ENCODE measurements at places on chromosomes 6 and 20.

DNA sequence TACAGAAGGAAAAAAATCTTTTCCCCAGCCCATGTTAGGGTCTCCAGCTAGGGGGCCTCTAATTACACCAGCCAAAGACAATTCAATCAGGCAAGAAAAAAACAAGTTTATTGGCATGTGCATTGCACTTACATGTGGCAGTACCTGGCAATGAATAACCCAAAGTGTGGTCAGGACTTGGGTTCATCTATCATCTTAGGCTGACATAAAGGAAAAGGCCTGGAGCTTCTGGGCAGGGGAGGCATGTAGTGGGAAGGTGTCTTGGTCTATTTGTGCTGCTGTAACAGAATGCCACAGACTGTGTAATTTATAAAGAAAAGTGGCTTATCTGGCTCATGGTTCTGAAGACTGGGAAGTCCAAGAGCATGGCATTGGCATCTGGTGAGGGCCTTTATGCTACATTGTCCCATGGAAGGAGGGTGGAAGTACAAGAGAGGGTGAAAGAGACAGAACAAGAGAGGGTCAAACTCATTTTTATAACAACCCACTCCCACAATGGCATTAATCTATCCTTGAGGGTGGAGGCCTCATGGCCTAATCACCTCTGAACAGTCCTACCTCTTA is 4.4 kb upstream of the PYGB start:
- DNase-seq, result no peak

DNA sequence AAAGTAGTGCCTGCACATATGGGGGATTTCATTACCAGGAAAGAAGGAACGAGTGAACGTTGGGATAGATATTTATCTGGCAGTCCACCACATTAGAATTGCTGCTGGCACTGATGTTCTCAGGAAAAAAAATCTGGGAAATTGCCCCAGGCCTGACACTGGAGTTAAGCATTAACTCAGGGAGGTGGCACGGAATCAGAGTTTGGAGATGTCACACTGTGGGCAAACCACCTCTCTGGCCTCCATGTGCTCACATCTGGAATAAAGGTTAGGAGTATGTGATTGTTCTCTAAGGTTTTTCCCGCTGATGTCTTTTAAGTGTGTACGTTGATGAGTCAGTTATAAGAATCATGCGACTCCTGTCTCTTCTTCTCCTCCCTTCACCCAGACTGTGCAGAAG is 7.9 kb downstream of the TGM3 start:
- DNase-seq, result no peak

DNA sequence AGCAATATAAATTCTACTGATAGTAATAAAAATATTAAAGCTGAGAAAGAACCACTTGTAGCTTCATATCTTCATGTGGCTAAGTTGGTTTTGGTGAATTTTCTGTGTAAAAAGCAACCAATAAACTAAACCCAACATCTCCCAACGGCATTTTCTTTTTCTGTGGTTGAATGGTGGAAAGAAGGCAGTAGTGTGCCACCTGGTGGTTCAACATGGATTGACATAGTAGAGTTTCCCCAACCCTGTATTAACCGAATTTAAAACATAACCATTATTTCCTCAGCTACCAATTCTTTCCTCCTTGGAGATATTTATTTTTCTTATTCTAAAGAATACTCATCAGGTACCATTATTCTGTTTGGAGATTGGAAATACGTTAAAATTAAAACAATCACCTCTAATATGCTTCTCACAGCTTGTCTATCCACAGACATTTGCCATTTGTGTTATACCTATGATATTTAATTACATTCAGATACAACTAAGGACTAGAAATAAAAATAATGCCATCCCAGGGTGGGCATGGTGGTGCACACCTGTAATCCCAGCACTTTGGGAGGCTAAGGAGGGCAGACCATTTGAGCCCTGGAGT is 117.1 kb upstream of the EEF1E1 start:
- DNase-seq, result peak; percentile 78

- DNase-seq, result no peak
These were observed 134.9 kb upstream of the LRFN2 start for GRCh38 chr6:40722091-40722490.

DNA sequence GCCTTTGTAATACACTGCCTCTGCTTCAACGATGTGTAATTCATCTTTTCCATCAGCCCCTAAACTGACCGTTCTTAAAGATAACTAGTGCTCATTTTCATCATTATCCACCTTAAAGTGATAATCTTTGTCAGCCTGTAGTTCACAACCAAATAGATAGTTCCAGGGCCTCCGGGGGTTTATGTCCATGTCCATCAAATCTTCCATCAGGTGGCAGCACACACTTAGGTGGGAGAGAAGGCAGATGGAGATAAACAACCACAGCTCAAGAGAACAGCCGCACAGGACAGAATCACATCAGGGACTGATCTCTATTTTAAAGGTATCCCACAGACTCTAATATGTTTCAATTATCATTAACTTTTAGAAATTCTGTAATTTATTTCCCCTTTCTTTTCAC is 90.9 kb downstream of the LMBRD1 start:
- DNase-seq, result no peak

DNA sequence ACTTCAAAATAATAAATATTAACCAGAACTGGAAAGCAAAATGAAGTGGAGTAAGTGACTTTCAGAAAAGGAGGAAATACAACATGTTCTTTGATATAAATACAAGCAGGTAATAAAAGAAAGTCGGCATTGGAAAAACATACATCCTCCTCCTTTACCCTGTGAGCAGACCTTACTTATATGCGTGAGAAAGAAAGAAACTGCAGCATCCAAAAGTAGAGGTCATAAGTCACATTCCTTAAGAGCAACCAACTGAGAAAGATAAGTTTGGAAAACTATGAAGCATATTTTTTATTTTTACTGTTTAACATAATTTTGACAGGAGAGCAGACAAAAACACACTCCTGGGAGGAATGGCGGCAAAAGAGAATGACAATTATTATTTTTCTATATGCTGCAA is 155.5 kb downstream of the HACE1 start:
- no peak for DNase-seq

- no peak for DNase-seq
These were observed 324 bp upstream of the LAMP5 start for GRCh38 chr20:9514072-9514460.

- DNase-seq, result no peak
These were observed 348.1 kb downstream of the CDC5L start for GRCh38 chr6:44735630-44735963.

- DNase-seq, result no peak
These were observed 61.3 kb downstream of the BMP6 start for GRCh38 chr6:7787137-7787608.

- DNase-seq, result no peak
These were observed 26.4 kb downstream of the LAMA4 start for GRCh38 chr6:112227992-112228391.

DNA sequence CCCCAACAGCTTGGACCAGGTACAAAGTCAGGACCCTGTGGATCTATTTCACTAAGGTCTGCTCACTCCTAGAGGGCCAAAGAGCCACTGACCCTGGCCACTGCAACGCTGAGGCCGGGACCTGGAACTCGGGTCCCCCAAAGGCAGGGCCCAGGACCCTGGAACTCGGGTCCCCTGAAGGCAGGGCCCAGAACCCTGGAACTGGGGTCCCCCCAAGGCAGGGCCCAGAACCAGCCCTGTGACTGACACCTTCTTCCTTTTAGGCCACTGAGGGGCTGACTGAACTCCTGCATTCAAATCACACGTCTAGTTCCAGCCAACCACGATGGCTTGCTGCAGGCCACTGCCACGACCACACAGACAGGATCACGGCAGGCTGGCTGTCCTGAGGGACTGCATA is 9.4 kb downstream of the TCFL5 start:
- DNase-seq, result no peak

- no peak for DNase-seq
These were observed 49.5 kb upstream of the LY86 start for GRCh38 chr6:6539036-6539435.

DNA sequence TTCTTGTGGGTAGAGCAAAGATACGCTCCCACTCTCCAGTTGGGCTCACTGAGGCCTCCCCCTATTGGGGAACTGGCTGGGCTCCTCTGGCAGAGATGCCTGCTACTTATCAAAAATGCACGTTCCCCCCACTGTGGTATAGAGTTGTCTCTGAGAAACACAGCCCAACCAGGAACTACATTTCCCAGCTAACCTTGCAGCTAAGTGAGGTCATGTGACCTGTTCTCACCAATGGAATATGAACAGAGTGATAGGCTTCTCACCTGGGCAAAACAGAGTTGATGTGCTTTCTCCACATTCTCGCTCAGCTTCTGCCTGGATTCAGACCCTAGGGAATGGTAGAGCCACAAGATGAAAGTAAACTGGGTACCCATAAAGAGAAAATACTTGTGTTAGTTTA is 49.1 kb upstream of the PTPRT start:
- no peak for DNase-seq

DNA sequence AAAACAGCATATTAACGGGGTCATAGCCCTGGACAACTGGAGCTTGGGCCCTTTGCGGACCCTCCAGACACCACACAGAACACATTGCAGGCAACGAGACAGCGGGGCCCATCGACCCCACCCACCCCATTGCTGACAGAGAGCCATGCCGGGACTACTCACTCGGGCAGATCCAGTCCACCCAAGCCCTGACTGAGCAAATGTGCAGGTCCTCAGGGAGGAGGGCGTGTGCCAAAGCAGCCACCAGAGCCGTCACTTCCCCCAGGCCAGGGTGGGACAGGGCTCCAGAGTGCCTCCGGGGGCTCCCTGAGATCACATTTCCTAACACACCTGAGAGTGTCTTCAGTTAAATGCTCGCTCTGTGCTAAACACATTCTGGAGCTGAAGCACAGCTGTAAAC is 114.9 kb downstream of the CDH4 start:
- no peak for DNase-seq

GRCh38 chr6:14665827-14666724 is 548.5 kb downstream of the CD83 start:
- DNase-seq, result no peak

DNA sequence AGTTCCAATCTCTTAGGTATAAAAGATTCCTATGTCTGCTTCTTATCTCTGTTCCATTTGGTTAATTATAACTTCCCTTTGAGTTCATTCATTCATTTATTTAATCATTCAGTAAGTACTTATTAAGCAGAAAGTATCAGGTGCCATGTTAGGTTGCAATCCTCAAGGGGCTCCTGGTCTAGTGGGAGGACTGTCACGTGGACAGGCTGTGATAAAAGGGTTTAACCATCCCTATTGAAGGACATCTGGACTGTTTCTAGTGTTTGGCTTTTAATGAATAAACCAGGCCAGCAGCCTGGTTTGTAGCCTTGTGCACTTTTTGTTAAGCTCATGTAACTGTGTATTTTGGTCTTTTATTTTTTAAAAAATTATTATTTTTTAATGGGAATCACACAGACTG is 162.1 kb upstream of the OGFRL1 start:
- no peak for DNase-seq

DNA sequence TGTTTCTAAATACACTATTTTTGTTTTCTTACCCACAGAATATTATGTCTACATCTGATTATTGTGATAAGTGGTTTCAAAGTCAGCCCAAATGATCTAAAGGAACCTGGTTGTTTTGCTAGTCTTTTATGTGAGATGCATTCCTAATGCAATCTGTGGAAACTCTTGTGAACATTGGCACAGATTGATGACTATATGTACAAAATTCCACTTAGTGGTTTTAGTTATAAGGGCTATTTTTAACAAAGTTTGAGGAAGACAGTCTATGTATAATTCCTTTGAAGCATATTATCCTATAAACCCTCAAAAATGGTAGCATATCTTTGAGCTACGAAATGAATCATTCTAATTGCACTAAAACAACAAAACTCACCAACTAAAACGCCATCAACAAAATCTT is 140.9 kb downstream of the GRIK2 start:
- no peak for DNase-seq

DNA sequence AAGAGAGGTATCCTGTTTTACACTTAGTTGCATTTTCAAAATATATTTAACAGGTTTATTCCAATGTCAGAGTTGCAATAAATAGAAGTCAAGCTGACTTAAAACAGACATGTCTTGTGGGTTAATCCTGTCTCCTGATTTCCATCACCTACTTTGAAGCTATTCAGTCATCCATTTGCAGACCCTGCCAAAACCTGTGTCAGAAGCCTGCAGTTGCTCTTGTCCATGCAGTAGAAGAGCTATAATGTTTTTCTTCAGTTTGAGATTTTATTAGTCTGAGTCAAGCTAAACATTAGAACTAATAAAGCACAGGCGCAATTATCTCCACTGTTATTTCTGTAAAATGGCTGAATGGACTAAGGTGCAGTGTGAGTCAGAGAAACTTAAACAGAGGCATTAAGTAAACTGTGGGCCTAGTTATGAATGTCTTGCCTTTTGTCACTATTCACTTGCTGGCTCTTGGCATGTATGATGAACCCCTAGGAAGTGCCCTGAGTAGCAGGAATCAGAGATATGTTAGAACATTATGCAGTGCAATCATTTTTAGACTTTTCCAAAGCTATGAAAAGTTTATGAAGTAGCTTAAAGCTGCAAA is 11.0 kb upstream of the HDGFL1 start:
- DNase-seq, result no peak

DNA sequence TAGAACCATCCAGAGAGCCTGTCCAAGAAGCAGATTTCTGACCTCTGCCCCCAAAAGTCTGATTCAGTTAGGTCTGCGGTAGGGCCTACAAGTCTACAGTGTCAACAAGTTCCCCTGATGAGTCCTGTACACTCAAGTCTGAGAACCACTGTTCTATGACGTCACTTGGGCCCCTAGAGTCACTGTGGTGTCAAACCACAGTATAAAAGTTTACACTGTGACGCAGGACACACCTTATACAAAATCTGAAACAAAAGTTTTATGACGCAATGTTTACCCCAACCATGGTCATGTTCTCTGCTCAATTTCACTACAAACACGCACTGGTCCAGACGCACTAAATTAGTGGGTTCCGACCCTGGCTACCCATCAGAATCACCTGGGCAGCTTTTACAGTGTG is 17.9 kb downstream of the SLA2 start:
- DNase-seq, result no peak

DNA sequence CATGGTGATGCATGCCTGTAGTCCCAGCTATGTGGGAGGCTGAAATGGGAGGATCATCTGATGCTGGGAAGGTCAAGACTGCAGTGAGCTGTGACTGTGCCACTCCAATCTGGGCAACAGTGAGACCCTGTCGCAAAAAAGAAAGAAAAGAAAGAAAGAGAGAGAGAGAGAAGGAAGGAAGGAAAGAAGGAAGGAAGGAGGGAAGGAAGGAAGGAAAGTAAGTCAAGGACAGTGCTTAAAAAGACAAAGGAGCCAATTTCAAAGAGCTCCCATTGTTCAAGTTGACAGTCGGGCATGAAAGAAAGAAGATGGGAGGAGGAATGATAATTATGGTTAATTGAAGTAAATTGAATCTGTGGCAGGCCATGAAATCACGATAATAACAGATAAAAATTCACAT is 16.2 kb downstream of the C6orf15 start:
- no peak for DNase-seq

Data from KBM-7 (cell line).